ENCODE measurements at places on chromosomes 5 and 9. TPM values are rescaled to one million over a fixed set of nuclear protein-coding genes. Genes with fewer than 3 reads are reported as not detected.
A peak's percentile ranks its signal among the peaks of the same experiment; 100 is the strongest.

Gene PCDHGB2
- total RNA-seq, result 5.7 TPM

Gene SLC46A2
- not detected for total RNA-seq

GRCh38 chr5:120207129-120207528 lies 257.0 kb upstream of the PRR16 start:
- DNase-seq, result peak; percentile 42

GRCh38 chr5:154107756-154108155 lies 69.0 kb downstream of the MFAP3 start:
- no peak for DNase-seq

DNA sequence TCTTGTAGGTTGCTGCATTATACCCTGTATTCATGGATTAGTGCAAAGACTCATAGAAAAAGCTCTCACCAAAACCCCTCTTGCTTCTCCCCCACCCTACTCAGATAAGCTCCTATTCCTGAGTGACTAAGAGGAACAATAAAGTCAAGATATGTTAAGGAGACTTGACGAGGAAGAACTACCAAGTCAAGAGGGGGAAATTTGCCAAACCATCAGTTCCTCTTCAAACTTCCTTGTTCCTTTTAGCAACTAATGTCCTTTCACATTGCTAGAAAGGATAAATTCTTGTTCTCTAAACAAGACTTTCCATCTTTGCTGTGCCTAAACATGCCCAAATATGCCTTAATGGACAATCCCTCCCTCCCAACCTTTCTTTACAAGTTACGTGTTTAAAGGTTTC lies 27.0 kb downstream of the CNOT8 start:
- no peak for DNase-seq

GRCh38 chr9:127776195-127776923 lies 2.1 kb downstream of the SH2D3C start:
- DNase-seq, result no peak

Data from fibroblast of the aortic adventitia (primary cell).